ENCODE measurements at places on chromosomes 12 and 14.

DNA sequence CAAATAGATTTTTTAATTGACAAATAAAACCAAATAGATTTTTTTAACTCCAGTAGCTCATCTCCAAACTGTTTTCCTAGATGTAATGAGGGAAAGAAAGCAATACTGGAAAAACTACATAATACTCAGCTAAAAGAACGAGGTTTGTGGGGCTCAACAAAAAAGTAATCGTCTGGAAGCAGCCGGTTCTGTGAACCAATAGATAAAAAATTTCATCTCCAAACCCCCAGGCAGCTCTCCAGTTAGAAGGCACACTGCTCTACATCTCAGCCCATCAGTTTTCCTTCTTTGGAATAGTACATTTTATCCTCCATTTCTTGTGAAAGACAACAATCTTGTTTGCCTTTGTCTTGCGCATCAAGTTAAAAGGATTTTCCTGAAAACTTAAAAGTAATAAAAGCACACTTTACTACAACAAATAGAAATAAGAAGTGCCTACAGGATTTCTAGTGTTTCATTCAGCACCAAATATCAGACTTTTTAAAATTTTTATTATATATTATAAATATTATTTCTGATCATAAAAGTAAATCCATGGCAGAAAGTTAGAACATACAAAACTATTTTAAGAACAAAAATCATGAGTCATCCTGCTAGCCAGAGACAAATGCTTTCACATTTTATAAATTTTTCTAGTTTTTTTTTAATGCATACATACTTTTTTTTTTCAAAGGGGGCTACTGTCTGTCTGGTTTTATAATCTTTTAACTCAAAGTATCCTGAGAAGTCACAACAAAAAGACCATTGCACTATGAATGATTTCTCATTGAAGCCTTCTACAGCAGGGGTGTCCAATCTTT, 67.7 kb downstream of the EPS8 start:
- no peak for DNase-seq

DNA sequence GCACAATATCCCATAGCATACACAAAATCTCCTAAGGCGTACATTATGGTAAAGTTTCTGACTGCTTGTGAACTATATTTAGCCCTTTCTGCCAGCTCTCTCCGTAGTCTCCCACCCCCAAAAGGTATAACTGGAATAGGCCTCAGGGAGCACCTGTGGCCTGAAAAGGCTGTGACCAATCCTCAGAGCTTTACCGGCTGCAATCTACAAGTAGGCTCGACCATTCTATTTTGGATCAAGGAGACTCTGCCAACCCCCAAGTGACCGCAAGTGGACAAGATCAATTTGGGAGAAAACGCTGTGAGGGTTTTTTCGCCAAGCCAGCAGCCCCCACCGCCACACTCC, 1.2 kb downstream of the PPTC7 start:
- no peak for DNase-seq

GRCh38 chr14:52014601-52015267, 25.4 kb downstream of the RTRAF start:
- DNase-seq, result peak; percentile 92

GRCh38 chr14:97377550-97377949, 580.4 kb downstream of the VRK1 start:
- DNase-seq, result no peak

DNA sequence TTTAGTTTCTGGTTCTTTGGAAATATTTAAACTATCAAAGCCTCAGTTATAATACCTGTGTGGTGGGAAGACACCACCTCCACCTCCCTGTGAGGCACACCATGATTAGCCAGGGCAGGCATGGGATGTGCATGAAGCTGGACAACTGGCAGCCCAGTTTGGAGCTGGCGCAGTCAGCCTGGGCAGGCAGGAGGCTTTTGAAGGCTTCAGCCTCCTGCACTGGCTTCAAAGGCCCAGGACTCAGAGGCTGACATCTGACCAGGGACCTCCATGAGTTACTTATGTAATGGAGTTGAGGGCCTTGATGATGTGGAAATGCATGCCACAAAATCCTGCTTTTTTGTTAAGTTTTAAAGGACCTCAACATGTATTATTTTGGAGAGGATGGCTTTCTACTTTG, 30.3 kb downstream of the C14orf132 start:
- no peak for DNase-seq

DNA sequence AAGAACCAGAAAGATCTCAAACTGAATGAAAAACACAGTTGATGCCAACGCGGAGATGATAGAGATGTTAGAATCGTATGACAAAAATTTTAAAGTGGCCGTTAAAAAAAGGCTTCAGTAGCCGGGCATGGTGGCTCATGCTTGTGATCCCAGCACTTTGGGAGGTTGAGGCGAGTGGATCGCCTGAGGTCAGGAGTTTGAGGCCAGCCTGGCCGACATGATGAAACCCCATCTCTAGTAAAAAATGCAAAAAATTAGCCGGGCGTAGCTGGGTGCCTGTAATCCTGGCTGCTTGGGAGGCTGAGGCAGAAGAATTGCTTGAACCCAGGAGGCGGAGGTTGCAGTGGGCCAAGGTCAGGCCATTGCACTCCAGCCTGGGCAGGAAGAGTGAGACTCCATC, 5.4 kb upstream of the ACVRL1 start:
- DNase-seq, result no peak

DNA sequence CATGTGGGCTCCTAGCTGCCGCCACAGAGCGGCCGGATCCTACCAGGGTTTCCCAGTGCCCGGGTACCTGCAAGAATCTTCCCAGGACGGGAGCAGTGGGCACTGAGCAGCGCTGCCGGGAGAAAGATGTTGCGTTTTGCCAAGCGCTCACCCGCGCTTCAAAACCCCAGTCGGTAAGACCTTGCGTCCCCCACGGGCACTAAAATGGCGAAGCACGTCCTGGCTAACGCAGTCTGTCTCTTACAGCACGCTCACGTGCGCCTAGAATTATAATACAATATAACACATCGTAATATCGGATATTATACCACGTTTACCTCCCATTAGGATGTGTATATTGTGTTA, 35.1 kb upstream of the TBX5 start:
- DNase-seq, result no peak

DNA sequence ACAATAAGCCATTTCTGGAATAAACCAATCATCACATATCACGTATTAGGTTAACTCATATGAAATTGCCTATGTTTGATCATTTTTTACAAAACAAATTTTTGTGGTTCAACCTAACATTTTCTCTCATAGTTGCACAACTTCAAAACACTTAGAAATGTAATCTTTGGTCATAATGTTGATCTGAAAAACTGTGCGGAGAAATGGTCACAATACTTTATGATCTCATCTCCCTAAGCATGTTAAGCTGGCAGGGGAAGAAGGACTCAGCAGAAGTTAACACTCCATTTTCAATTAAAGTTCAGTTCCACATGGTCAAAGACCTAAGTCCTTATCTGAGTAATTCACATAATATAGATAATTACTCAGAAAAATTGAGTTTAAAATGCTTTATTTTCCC, 194.8 kb downstream of the CAPZA3 start:
- no peak for DNase-seq

GRCh38 chr12:31586728-31587127, 4.2 kb downstream of the DENND5B start:
- DNase-seq, result no peak

GRCh38 chr12:38367506-38367905, 50.9 kb downstream of the ALG10B start:
- no peak for DNase-seq

DNA sequence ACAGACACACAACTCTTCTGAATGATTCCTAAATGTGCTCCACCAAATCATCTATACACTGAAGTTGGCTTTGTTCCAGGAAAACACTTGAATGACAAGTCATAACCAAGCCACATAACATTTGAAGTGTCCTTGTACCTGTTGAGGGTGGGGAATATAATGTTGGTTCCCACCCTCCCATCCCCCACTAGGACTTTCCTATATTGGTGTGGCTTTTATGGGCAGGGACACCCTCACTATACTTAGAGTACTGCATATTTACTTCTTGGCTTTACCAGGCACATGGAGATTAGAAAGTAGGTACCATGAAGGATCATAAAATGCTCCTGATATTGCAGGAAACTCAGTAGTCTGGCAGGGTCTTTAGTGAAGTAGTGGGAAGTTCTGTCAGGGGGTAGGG, 9.7 kb upstream of the BHLHE41 start:
- DNase-seq, result no peak

DNA sequence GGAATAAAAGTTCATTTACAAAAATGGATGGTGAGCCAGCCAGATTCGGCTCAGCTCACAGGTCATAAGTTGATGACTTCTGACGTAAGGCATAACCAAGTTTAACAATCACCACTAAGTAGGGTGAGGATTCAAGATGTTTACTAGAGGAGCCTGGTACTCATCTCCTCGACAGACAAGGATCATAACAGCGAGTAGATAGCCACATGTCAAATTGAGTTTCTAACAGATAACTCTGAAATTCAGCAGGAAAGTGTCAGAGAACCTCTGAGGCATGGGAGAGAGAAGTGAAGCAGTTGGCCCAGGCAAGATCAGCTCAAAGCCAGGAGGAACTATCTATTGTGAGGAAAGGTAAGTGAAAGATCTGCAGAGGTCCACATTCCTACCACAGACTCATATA, 208.7 kb downstream of the NELL2 start:
- DNase-seq, result no peak

- DNase-seq, result no peak
Measured at GRCh38 chr14:104702106-104702505, 12.7 kb downstream of the INF2 start.

DNA sequence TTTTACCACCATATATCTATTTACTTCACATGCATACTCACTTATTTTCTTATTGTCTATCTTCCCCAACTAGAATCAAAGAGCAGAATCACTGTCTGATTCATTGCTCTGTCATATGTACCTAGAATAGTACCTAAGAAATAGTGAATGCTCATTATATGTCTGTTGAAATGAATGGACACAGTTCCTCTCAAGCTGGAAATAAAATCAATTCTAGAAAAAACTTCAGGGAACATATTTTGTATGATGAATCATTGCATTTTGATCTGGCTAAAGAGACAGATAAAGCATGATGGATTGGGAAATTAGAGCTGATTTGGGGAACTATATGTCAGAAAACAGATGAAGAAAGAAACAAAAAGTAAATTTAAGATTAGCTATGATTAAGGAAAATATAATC, 623.3 kb downstream of the C12orf50 start:
- DNase-seq, result no peak

GRCh38 chr12:6205144-6205539, 4.9 kb downstream of the CD9 start:
- no peak for DNase-seq

All from globus pallidus (tissue), 1 donor.